GM12864 (cell line): ENCODE measurements at places on chromosomes 2 and 18.

- DNase-seq = no peak
These were observed 415.2 kb upstream of the NETO1 start for GRCh38 chr18:73283032-73283431.

GRCh38 chr2:33476131-33476792 lies at the start of gene RASGRP3:
RASGRP3 (plus strand) TSS chr2:33476649; CDS start chr2:33515137, 38,488 bp downstream.
- DNase-seq = peak; percentile 92

DNA sequence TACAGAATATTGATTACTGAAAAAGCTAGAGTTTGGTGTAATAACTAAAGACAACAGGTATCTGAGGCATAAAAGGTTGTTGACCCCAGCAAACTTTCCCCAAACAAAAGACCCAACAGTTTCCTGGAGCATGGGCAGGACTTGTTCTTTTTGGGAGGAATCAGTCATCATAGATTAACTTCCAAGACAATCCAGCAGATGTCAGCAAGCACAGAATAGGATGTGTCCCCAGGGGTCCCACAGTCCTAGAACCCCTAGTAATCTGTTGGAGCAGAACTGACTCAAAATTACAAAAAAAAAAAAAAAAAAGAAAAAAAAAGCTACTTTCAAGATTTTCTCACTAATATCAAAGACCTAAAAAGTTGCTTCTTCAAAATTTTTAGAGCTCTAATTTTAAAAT lies 564.7 kb upstream of the SLC39A10 start:
- no peak for DNase-seq

DNA sequence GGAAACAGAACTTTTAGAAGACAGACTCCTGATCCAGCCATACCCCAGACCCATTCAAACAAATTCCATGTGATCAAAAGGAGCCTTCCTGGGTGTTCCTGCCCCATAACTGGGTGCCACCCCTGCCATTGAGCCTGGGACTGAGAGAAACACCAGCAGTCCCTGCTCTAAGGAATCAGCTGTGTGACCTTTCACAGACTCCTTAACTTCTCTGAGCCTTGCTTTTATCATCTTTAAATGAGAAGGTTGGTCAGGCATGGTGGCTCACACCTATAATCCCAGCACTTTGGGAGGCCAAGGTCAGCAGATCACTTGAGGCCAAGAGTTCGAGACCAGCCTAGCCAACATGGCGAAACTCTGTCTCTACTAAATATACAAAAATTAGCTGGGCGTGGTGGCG lies 20.6 kb downstream of the CIDEA start:
- no peak for DNase-seq

GRCh38 chr2:64493788-64494187 lies 30.3 kb upstream of the AFTPH start:
- DNase-seq = no peak

DNA sequence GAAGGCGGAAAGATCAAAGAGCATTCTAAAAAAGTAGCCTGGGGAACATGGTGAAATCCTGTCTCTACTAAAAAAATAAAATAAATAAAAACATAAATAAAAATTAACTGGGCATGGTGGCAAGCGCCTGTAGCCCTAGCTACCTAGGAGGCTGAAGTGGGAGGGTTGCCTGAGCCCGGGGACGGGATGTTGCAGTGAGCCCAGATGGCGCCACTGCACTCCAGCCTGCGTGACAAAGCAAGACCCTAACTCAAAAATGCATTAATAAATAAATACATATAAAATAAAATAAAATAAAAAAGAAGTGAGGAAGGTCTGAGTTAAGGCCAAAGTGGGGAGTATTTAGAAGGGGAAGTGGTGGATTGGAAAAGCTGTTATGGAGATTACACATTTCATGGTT lies 1.3 kb upstream of the PSMD14 start:
- no peak for DNase-seq

- no peak for DNase-seq
These were observed 118.1 kb downstream of the ABCA12 start for GRCh38 chr2:215020283-215020682.

GRCh38 chr2:15906778-15907177 lies 33.6 kb upstream of the MYCN start:
- DNase-seq = no peak

DNA sequence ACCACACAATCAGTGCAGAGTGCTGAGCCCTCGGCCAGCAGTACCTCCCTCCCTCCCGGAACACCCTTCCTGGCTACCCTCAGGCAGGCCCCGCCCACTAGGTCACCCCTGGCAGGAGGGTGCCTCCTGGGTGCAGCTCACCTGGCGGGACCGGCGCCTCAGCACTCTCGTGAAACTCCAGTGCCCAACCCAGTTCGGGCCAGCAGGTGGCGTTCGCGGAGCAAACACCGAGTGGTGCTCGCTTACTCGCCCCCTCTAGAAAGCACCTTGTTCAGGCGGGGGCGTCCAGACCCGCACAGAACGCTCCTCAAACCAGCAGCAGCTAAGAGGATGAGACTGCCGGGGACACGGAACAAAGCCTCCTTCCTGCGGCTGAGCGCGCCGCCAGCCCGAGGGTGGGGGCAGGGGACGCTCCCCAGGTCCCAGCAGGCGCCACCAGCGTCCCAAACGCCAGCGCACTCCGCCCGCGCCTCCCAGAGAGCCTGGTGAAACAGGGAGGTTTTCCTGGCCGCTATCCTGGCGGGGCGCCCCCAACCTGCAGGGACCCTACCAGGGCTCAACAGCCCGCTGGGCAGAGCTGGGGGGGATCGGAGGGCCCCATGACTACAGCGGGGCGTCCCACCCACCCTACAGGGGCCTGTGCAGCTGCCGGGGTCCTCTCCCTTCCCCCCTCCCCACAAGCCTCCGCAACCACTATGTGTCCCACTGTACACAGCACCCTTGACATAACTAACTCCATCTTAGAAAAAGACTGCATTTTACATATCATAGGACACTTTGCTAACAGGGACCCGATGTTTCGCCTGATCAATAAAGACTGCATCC lies 44.7 kb downstream of the MRPS5 start:
- DNase-seq = no peak

DNA sequence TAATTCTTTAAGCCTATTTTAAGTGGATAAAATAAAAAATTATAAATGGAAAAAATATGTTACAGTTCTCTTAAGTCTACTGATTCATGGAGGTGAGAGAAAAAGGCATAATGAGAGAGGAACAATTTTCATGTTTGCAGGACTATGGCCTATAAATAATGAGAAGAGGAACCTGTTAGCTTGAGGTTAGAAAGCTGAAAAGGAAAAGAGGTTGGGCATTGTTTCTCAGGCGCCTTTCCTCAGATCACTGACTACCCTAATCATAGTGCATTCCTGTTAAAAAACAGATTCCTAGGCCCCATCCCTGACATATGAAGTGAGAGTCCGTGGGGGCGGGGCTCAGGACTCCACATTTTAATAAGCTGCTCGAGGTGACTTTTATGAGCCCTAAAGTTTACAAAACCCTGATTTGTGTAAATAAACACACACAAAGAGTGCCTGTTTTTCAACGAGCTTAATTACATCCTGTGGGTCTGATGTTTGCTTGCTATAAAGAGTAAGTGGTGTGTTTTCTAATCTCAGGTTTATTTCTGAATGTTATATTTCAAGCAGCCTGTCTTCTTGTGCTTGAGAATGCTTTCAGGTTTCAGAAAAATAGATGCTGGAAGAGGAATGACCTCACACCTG lies 335.5 kb downstream of the CLIP4 start:
- DNase-seq = no peak

- peak; percentile 73 for DNase-seq
These were observed 188.1 kb downstream of the ARL4C start for GRCh38 chr2:234308813-234309195.

- DNase-seq = no peak
These were observed 468.3 kb upstream of the RGPD4 start for GRCh38 chr2:107358362-107358761.

DNA sequence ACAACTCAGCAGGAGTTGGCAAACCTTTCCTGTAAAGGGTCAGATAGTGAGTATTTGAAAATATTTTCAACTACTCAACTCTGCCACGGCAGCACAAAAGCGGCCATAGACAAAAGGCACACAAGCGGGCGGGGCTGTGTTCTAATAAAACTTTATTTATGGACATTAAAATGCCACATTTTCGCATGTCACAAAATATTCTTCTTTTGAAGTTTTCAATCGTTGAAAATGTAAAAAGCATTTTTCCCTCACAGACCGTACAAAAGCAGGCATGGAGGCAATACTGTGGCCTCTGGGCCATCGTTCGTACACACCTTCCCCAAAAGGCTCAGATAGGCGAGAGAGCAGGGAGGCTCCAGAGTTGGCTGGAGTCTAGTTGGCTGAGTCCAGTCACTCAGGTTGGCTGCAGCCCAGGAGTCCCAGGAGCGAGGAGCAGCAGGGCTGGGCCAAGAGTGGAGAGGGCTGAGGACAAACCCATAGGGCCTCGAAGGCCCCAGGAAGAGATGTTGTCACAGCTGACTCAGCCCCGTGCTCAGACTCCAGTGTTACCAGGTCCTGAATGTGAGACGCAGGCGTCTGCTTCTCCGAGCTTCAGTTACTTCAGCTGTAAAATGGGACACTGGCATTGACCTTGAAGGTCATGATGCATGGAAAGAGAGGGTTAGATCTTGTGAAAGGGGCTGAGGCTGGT lies 42.5 kb downstream of the SDC1 start:
- DNase-seq = no peak

DNA sequence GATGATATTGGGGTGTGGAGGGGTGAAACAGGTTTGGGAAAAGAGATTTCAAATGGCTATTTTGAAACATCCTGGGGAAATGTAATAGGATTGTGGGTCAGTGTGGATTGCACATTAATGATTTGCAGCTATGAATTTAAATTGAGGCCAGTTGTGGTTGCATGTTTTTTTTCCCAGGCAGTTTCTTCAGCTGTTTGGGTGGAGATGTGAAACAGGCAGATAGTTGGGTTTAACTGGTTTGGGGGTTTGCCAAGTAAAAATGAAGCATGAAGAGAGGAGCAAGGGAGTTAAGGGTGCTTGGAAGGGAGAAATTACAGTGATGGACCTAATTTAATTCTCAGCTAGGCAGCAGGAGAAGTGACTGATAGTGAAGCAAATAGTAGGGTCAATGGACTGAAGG lies 16.8 kb downstream of the GPD2 start:
- DNase-seq = no peak

DNA sequence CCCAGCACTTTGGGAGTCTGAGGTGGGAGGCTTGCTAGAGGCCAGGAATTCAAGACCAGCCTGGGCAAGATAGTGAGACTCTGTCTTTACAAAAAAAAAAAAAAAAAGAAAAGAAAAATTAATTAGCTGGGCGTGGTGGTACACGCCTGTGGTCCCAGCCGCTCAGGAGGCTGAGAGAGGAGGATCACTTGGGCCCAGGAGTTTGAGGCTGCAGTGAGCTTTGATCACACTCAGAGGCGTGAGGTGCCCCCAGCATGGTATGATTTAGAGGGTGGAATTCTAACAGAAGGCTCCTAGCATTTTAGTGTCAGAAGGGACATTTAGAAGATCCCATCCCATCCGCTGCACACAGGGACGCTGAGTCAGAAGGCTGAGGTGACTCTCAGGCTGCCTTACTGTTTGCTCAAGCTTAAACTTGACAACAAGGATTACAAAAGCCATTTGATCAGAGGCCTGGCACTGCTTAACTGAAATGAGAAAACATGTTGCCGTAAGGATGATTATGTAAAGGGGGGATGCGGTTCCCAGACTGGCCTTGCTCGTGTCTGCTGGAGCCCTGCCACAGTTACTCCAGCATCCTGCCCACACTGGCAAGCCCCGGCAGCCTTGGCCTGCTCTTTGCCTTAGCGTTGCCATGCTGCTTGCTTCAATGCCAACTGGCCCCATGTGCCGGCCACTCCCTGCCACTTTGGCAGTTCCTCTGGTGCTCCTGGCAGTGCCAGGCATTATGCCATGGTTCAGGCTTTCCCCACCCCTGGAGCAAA lies 45.6 kb upstream of the SLC1A4 start:
- DNase-seq = no peak

GRCh38 chr2:98935777-98936352 lies at the start of gene CRACDL:
CRACDL (minus strand) TSS chr2:98936225; CDS start chr2:98846800, 89,425 bp downstream.
- no peak for DNase-seq

DNA sequence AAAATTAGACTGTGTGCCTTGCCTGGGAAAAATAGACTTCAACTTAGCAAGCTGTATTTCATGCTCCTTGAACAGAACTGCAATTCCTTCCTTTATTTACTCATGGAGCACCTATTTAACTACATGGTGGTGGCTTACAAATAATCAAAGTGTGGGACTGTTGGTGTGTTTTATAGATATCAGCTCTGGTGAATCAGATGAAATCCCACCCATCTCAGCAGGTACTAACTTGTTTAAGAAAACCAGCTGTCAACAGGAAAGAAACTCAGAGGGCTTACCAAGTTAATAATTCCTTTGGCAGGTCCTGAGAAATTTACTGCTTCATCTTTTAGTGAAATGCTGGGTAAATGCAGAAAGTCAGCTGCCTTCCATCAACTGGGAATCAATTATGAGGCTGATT lies 830.6 kb downstream of the SLC4A3 start:
- DNase-seq = no peak

GRCh38 chr2:98108110-98108509 lies 21.1 kb downstream of the VWA3B start:
- DNase-seq = no peak

- DNase-seq = no peak
These were observed 758 bp downstream of the SCLY start for GRCh38 chr2:238061315-238062202.

- no peak for DNase-seq
These were observed 107.5 kb upstream of the TEX51 start for GRCh38 chr2:126790987-126791780.

- DNase-seq = no peak
These were observed 37.4 kb downstream of the PDIA6 start for GRCh38 chr2:10775021-10775780.

GRCh38 chr18:48819781-48820482 lies 130.8 kb downstream of the SMAD7 start:
- no peak for DNase-seq

DNA sequence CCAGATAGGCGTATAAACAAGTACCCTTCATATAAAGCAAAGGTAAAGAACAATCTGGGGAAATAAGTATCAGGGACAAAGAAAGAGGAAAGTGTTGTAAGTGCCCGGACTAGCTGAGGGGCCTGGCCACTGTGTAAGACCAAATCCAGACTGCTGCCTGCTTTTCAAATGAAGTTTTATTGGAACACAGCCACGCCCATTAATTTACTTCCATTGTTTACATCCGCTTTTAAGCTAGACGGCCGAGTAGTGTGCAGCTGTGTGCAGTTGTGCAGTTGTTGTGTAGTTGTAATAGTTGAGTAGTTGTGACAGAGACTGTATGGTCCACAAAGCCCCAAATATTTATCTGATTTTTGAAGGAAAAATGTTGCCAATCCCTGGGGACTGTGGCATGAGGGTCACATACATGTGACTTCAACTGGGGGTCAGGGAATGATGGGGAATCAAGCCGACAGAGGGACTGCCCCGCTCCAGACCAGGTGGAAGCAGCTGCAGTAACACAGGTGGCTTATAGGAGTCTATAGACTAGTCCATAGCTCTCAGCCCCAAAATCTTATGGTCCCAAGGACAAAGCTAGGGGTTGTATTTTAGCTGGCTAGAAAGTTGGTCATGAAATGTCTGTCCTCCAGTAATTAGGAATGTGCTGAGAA lies 30.0 kb downstream of the FHL2 start:
- no peak for DNase-seq

- DNase-seq = no peak
These were observed 60.8 kb downstream of the EFEMP1 start for GRCh38 chr2:55862673-55863390.

- DNase-seq = no peak
These were observed 214.4 kb downstream of the SRBD1 start for GRCh38 chr2:45396671-45397070.

- DNase-seq = no peak
These were observed 75.6 kb downstream of the TPO start for GRCh38 chr2:1488851-1489250.
